ENCODE measurements at places on chromosomes 4 and X.

GRCh38 chrX:74423289-74423998, 2.2 kb downstream of the SLC16A2 start:
- no peak for DNase-seq

- no peak for DNase-seq
Observed at GRCh38 chr4:139589336-139590018, 33.5 kb upstream of the SETD7 start.

GRCh38 chr4:182684796-182685195, 232.4 kb downstream of the DCTD start:
- no peak for DNase-seq

GRCh38 chr4:8343262-8343966, 73.9 kb downstream of the HTRA3 start:
- DNase-seq = no peak

DNA sequence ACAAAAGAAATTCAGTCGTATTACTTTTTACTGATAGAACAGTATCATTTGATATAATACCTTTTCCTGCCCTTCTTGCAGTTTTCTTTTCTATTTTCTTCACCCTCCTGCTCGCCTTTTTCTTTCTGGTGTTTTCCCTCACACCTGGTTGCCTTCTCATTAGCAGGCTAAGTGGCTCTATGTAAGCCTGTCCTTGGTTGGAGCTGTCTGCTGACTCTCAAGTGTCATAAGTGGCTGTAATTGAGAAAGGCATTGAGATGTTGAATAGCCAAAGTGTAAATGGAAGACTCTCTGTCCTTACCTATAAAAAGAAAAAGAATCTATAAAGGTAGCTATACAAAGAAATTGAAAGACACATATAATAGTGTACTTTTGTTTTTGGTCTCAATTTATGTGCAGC, 180.7 kb downstream of the ADGRL3 start:
- DNase-seq = no peak

GRCh38 chr4:151167561-151167960, 68.1 kb downstream of the RPS3A start:
- no peak for DNase-seq

GRCh38 chr4:169756971-169757574, 671 bp downstream of the HPF1 start:
- no peak for DNase-seq

DNA sequence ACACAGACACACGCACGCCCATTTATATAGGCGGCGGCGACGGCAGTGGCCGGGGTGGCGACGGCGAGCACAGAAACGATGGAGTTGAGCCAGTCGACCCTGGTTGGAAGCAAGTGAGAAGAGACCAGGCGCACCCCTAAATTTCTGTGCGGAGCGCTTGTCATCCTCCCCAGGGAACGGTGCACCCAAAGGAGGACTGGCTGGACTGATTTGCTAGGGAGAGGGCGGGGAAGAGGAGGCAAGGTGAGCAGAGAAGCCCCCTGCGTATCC, 302 bp downstream of the NHS start:
- DNase-seq = no peak

DNA sequence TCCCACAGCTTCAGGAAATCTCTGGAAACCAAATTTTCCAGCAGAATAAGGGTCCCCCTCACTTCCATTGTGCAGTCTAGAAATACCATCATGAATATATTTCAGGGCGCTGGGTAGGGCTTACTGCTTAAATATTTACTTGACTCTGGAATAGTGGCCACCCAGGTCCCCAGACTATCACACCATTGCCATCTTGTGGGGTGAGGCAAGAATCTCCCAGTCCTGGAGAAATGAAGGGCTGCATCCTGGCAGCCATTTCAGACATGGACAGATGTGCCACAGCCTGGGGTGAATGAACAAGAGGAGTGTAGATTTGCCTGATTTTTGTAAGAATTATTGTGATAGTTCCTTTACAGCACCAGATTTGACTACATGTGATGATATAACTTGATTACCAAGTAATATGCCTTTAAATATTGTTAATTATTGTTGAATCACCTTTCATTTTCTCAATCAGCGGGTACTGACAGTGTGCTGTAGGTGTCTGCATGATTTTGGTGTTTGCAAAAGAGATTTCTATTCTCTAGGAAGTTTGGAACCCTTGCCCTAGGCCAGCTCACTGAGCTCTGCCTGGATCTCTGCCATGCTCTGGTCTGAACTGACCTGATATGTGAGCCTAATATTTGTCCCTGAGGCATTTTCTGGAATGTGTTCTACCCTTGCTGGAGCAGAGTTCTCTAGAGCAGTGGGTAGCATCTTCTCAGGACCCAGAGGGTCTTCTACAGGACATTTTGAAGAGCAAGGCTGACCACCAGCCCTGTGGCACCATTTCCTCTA, 183.4 kb downstream of the KIT start:
- no peak for DNase-seq

- no peak for DNase-seq
Observed at GRCh38 chr4:92050875-92051274, 252.9 kb upstream of the GRID2 start.
